ENCODE measurements at places on chromosomes 1 and 21.

GRCh38 chr1:26537951-26538352 is 8.4 kb downstream of the RPS6KA1 start:
- DNase-seq, result no peak

DNA sequence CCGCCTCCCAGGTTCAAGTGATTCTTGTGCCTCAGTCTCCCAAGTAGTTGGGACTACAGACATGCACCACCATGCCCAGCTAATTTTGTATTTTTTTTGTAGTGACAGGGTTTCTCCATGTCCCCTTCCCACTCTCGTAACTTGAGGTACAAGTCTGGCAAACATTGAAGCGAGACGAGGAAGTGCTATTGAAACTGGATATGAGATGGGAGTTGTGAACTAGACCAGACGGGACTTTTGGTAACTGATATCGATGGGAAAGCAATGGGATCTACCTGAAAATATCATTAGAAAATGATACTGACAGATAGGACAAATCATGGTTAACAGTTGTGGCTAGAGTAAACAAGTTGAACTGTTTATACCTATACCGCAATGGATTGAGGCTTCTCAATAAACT is 95.2 kb upstream of the TRABD2B start:
- DNase-seq, result no peak

GRCh38 chr1:58885998-58886397 is 102.2 kb upstream of the JUN start:
- no peak for DNase-seq

- no peak for DNase-seq
Measured at GRCh38 chr1:178528228-178528952, 15.5 kb downstream of the TEX35 start.

GRCh38 chr1:18938707-18939070 is 17.8 kb downstream of the IFFO2 start:
- DNase-seq, result no peak

DNA sequence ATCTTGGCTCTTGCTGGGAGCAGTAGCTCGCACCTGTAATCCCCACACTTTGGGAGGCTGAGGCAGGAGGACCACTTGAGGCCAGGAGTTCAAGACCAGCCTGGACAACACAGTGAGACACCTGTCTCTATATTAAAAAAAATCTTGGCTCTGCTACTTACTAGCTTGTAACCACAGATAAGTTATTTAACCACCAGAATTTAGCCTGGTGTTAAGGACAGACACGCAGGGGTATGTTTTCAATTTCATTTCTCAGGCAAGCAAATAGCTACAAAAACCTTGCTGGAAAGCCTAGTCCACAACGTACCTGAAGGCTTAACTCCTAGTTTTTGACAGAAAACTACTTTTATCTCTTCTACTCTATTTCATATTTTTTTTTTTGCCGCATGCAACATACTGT is 24.8 kb upstream of the GFI1 start:
- no peak for DNase-seq

DNA sequence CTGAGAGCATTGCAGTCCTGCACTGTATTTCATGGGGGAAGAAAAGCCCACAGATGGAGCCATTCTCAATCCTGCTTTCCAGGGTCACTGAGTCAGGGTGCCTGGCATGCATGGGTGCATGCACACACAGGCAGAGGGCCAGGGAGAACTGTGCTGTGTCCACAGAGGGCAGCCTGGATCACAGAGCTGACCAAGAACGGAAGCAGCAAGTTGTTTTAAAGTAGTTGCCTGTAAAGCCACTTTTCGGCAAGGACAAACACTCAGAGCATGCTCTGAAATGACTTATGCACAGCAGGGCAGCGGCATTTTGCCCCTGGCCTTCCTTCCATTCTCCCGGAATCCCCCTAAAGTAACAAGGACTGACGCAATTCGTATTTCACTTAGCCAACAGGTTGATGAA is 3.6 kb downstream of the ERG start:
- no peak for DNase-seq

DNA sequence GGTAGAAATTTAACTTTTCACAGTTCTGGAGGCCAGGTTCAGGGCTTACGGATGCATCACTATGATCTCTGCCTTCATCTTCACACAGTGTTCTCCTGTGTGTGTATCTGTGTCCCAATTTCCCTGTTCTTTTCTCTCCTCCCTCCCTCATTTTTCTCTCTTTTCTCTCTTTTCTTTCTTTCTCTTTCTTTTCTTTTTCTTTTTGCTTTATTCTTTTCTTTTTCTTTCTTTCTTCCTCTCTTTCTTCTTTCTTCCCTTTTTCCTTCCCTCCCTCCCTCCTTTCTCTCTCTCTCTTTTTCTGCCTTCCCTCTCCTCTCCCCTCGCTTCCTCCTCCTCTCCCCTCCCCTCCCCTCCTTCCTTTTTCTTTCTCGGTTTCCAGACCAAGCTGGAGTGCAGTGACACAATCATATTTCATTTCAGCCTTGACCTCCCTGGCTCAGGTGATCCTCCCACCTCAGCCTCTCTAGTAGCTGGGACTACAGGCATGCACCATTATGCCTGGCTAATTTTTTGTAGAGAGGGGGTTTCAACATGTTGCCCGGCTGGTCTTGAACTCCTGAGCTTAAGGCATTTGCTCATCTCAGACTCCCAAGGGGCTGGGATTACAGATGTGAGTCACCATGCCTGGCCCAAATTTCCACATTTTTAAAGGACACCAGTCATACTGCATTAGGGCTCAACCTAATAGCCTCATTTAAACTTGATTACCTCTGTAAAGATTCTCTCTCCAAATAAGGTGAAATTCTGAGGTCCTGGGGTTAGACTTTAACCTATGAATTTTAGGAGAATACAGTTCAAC is 115.9 kb downstream of the HUNK start:
- no peak for DNase-seq

- DNase-seq, result no peak
Measured at GRCh38 chr1:159121526-159121925, 45.0 kb upstream of the AIM2 start.

DNA sequence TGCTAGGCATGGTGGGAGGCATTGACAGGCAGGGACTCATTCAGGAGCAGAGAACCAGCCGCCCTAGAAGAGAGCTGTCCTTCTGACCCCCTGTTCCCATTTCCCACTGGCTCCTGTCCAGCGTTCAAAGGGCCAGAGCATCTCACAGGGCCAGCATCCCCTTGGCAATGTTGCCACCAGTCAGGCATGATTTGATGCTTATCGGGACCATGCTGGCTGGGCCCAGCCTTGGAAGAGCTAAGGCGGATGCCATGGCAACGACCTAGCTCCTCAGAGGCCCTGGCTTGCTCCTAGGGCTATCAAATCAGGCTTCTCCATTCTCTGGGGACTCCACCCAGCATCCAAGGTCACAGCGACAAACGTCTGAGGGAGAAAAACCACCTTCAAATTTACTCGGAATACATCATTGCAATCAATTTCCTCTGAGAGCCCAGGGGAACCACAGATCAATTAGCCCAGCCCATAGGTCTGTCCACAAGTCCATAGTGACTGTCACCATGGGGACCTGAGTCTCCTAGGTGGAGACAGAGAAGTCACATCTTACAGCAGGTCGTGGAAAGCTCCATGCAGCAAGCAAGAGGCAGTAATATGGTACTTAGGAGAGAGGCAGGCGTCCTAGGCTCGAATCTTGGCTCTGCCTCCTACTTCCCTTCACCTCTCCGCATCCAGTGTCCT is 14.1 kb upstream of the VWA5B1 start:
- no peak for DNase-seq
